ENCODE measurements at places on chromosomes 2 and 18.
A peak's percentile ranks its signal among the peaks of the same experiment; 100 is the strongest.

DNA sequence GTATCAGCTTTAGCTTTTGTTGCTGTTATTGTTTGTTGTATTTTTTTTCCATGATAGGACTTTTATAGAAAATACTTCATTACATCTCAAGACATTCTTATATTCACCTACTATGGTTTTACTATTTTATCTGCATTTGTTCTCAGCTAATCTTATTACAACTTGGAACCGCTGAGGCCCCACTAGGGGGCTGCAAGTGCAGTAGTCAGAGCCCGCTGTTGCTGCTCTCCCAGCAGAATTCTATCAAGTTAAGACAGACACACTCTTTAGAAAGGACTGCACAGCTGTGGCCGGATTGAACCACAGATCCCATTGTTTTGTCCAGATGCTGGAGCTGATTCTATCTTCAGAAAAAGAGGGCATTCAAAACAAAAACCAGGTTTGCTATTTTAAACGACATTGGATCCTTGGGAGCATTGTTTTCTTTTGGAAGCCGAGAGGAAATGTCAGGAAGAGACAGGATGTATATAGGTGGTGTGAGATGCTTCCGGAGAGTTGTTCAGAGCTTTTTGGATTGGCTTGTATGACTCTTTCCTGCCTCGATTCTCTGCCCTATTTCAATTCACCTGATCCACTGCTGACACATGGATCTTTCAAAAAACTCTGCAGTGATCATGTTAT is 105.7 kb upstream of the GAREM1 start:
- DNase-seq = no peak

- DNase-seq = no peak
Measured at GRCh38 chr2:108270768-108271506, 17.8 kb upstream of the SULT1C2 start.

- DNase-seq = peak; percentile 64
Measured at GRCh38 chr2:20012282-20013125, at the start of gene MATN3. TSS of gene MATN3 (minus strand) at chr2:20012668. CDS start at chr2:20012631, 37 bp downstream.

DNA sequence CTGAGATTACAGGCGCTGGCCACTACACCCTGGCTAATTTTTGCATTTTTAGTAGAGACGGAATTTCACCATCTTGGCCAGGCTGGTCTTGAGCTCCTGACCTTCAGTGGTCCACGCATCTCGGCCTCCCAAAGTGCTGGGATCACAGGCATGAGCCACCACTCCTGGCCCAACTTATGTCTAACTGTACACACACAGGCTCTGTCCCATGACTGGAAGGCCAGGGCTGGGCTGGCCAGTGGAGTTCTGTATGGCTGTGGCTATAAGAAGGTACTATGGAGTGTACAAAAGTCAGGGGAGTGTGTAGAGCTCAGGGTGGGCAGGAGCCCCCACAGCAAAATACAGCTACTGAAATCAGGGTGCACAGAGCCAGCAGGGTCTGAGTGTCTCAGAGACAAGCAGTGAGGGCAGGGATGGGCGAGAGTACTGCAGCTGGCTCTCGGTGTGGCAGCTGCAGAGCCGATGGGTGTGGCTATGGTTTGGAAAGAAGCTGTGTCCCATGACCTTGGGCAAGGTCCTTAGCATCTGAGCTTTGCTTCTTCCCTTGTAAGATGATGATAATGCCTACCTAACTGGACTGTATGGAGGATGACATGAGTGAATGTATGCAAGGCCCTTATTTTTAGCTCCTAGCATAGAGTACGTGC is 10.4 kb upstream of the MSGN1 start:
- DNase-seq = no peak

GRCh38 chr18:25164848-25165811 is 186.8 kb downstream of the ZNF521 start:
- DNase-seq = peak; percentile 65

DNA sequence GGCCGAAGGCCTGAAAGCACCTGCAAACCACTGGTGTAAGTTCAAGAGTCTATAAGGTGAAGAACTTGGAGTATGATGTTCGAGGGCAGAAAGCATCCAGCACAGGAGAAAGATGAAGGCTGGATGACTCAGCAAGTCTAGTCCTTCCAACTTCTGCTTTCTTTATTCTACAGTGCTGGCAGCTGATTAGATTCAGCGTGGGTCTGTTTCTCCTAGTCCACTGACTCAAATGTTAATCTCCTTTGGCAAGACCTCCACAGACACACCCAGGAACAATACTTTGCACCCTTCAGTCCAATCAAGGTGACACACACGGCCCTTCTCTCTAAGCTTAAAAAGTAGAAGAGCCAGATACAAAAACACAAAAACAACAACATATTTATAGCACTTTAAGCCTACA is 43.4 kb downstream of the NMS start:
- no peak for DNase-seq

- no peak for DNase-seq
Measured at GRCh38 chr2:134081238-134081938, 172.5 kb upstream of the MGAT5 start.

DNA sequence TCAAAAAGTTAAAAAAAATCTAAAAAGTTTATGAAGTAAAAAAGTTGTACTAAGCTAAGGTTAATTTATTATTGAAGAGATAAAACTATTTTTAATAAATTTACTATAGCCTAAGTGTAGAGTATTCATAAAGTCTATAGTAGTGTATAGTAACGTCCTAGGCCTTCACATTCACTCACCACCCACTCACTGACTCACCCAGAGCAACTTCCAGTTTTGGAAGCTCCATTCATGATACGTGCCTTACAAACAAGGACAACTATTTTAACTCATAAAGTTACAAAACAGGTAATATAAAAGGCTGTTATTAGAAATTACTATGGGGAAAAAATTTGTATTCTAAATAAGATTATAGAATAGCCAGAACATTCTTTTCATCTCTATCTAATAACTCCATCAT is 158.9 kb upstream of the FN1 start:
- DNase-seq = no peak

GRCh38 chr2:188199716-188200128 is 92.0 kb upstream of the GULP1 start:
- no peak for DNase-seq

DNA sequence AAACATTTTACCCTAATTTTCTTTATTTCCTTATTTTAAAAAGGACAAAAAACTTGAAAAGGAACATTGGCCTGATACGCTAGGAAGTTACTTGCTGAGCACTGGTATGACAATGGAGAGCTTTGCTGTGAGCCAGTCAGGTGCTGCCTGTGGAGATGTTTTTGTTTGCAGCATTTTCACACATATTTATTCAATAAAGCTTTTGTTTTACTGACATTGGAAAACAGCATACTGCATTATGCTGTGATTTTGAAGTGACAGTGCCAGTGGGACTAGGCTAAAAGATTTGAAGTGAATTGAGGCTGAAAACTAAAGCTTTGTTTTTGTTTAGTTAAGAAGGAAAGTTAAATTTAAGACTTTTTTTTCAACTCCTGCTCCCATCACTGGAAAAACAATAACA is 470.7 kb upstream of the ZEB2 start:
- no peak for DNase-seq

GRCh38 chr18:78803104-78803503 is 176.5 kb upstream of the SALL3 start:
- DNase-seq = no peak

GRCh38 chr2:19879120-19879519 is 22.7 kb downstream of the TTC32 start:
- DNase-seq = no peak

DNA sequence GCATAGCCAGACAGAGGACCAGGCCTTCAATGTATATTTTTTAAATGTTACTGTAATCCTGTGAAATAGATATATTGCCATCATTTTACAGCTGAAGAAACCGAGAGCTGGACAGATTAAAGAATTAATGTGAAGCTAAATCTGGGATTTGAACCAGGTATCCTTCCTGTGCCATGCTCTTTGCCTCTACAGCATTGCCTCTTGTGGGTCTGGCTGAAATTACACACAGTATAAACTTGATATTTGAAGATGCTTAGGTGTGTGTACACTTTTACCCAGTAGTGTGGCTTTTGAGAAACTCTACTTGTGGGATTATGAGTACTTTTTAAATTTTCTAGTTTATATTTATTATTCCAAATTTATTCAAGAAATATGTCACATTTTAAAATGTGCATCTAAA is 264.5 kb downstream of the CNTNAP5 start:
- no peak for DNase-seq

DNA sequence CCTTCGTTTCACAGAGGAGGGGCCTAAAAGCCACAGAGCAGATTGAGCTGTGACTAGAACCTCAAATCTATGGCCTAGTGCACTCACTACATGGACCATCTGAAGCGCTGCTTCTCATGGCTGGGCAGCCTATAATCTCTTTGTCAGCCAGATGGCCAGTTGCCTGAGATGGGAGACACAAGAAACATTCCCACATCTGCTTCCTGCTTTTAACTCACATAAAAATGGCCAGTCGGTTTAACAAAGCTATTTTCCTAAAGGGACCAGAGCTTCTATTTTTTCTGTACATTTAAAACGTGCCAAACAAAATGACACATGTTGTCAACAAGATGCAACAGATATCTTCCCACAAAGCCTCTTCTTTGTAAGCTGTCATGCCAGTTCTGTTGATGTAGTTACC is 173.8 kb downstream of the GFPT1 start:
- DNase-seq = no peak

DNA sequence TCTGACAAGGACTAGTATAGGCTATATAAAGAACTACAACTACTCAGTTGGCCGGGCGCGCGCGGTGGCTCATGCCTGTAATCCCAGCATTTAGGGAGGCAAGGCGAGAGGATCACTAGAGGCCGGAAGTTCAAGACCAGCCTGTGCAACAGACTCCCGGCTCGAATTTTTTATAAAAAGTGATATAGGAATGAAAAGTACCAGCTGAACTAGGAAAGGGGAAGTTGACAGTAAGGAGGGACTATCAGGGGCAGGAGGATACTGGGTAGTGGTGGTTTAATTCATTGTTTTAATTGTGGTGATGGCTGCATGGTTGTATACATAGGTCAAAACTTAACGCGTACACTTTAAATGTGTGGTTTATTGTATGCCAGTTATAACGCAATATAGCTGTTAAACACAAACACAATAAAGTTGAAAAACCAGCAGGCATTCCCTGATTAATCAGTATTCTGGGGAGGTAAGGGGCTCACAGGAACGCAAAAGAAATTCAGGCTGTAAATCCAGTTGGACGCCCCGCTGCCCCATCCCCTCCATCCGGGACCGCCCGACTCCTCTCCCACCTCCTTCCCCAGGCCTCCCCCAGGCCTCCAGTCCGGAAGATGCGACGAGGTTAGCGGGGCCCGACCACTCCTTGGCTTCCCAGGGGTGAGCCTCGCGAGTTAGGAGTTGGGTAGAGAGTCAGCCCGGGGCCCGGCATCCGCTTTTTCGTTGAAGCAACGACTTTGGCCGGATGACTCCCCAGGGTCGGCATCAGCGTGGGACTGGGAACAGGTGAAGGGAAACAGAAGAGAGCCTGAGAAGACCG is 746 bp upstream of the POLR1B start:
- peak; percentile 94 for DNase-seq

- DNase-seq = no peak
Measured at GRCh38 chr18:75109319-75109691, 99.6 kb downstream of the PTGR3 start.

DNA sequence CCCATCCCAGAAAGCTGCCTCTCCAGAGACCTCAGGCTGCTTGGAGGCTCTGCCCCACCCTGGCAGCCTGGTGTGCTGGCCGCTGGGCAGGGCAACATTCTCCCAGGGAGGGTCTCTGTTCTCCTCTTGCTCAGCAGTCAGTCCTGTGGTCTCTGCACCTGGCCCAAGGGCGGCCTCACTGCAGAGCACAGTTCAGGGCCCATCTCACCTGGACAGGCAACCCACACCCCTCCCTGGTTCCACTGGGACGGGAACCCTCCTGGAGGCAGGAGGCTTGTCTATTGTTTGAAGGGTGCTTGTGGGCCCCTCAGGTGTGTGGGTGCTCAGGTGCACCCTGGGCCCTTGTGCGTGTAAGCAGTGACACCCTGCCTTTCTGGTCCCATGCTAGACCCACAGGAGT is 67.2 kb upstream of the OTOS start:
- no peak for DNase-seq

DNA sequence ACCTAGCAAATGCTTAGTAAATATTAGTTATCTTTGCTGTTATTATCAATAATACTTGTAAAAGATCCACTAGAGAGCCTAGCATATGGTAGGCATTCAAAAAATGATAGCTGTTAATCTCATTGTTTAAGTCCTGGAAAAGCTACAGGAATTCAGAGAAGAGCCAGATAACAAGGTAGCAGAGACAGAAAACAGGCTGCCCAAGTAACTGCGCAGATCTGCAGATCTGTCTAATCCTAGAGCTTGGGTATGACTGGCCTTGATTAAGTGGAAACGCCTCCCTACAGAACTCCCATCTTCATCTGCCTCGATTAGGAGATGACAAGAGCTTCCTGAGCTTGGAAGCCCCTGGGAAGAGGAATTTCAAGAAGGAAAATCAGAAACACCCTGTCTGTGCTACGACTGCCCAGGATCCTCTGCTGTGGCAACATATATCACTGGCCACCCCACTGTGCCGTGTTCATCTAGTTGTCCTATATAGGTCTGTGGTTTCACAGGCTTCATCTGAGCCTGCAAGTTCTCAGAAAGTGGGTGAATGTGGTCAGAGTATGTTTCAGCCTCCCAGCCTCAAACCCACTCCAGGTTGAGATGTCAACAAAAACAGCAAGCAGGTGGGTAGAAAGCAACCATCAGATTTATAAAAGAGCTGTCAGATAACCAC is 151.5 kb upstream of the PKDCC start:
- peak; percentile 61 for DNase-seq

DNA sequence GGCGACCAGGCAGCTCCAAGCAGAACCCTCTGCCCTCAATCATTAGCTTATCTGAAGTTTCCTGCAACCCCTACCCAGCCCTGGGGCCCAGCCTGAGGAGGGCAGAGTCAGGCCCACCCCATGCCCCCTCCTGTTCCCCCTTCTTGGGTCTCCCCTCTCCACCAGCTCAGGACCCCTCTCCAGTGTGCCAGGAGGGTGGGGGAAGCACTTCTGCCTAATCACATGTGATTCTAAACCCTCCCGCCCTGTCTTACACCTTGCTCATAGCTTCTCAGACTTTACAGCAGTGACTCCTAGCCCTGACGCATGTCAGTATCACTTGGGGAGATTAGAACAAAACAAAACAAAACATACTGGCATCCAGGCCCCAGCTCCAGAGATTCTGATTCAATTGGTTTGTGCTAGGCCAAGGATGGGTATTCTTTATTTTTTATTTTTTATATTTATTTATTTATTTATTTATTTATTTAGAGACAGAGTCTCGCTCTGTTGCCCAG is 42.5 kb upstream of the ASAP2 start:
- no peak for DNase-seq

GRCh38 chr18:72086421-72086820 is 457.7 kb downstream of the CBLN2 start:
- DNase-seq = no peak

- no peak for DNase-seq
Measured at GRCh38 chr2:167834707-167835106, 412.7 kb downstream of the STK39 start.

- no peak for DNase-seq
Measured at GRCh38 chr18:22961156-22961555, 28.0 kb downstream of the RBBP8 start.

DNA sequence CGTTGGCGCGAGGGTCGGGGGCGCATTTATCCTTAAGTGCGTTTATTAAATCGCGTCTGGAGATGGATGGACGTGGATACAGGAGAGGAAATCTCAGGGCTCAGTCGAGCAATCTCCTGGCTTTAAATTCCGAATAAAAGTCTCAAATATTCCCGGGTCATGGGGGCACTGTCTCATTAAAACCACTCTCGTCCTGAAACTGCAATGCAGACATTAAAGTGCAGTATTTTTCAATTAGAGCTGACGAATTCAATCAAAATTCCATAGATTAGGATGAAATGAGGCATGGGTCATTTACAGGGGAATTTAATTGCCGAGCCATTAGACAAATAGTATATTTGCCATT is 10.7 kb upstream of the GBX2 start:
- no peak for DNase-seq

- DNase-seq = no peak
Measured at GRCh38 chr2:240600451-240600961, 14.0 kb downstream of the CAPN10 start.
